ENCODE measurements at places on chromosomes 1 and 21.

GRCh38 chr1:178541829-178542553 lies 29.1 kb downstream of the TEX35 start:
- DNase-seq: peak; percentile 19

GRCh38 chr1:67659229-67659628 lies 25.8 kb upstream of the GADD45A start:
- DNase-seq: no peak

- DNase-seq: no peak
Measured at GRCh38 chr21:43786300-43786806, 3.0 kb upstream of the RRP1 start.

- no peak for DNase-seq
Measured at GRCh38 chr1:164932580-164932979, 373.6 kb downstream of the PBX1 start.

GRCh38 chr1:234250747-234251146 lies 122.5 kb upstream of the COA6 start:
- DNase-seq: no peak

GRCh38 chr1:192395895-192396294 lies 79.1 kb downstream of the RGS21 start:
- DNase-seq: no peak
